ENCODE measurements at places on chromosomes 2 and 18. TPM values are rescaled to one million over a fixed set of nuclear protein-coding genes. Genes with fewer than 3 reads are reported as not detected.

The TMEFF2 gene
- total RNA-seq, result 0.06 TPM

The ALKAL2 gene
- total RNA-seq, result not detected

The PPM1B gene
- 22.9 TPM for total RNA-seq

The TOGARAM2 gene
- 0.94 TPM for total RNA-seq

The CXCR1 gene
- not detected for total RNA-seq

The EIF4E2 gene
- total RNA-seq, result 47.5 TPM

The TCF23 gene
- total RNA-seq, result 0.10 TPM

The MC2R gene
- not detected for total RNA-seq

The CHRNA1 gene
- not detected for total RNA-seq

The CRYGD gene
- not detected for total RNA-seq

The SCN1A gene
- total RNA-seq, result not detected

The C2orf15 gene
- not detected for total RNA-seq

The CRYBA2 gene
- total RNA-seq, result not detected

The CYTIP gene
- total RNA-seq, result not detected

The HTR2B gene
- 4.3 TPM for total RNA-seq

The FABP1 gene
- total RNA-seq, result not detected

The SFTPB gene
- total RNA-seq, result not detected

The ANKRD53 gene
- total RNA-seq, result 1.5 TPM

The PRKAG3 gene
- not detected for total RNA-seq

The FBXO36 gene
- 2.6 TPM for total RNA-seq

The OSBPL1A gene
- 22.8 TPM for total RNA-seq

The UGT1A5 gene
- total RNA-seq, result not detected

The ARHGAP28 gene
- 21.3 TPM for total RNA-seq

The SH2D6 gene
- not detected for total RNA-seq

The XDH gene
- total RNA-seq, result not detected

The DYNAP gene
- not detected for total RNA-seq

All from cardiac ventricle fibroblast (primary cell).